ENCODE measurements at places on chromosomes 3 and 15.

DNA sequence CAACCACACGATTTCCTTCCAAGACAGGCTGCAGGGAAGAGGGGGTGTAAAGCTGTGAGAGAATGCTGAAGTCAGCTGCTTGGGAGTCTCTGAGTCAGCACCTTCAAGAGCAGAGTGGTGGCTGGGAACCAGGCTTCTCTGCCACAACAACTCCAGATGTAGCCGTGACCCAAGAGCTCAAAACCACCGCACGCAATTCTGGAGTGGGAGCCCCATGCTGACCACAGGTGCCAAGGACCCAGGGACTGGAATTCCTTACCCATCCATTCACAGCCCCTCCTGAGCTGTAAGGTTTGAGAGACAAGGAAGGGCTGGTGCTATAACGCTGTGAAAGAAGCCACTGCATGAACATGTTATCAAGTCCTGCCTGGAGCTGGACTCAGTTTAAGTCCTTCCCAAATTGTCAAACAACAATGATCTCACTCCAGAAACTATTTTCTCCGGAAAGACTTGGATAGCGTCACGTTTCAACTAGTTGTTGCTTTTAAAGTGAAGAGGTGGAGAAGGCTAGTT lies 61.4 kb downstream of the UMPS start:
- no peak for DNase-seq

GRCh38 chr3:120177707-120178306 lies 83.6 kb upstream of the GSK3B start:
- no peak for DNase-seq

DNA sequence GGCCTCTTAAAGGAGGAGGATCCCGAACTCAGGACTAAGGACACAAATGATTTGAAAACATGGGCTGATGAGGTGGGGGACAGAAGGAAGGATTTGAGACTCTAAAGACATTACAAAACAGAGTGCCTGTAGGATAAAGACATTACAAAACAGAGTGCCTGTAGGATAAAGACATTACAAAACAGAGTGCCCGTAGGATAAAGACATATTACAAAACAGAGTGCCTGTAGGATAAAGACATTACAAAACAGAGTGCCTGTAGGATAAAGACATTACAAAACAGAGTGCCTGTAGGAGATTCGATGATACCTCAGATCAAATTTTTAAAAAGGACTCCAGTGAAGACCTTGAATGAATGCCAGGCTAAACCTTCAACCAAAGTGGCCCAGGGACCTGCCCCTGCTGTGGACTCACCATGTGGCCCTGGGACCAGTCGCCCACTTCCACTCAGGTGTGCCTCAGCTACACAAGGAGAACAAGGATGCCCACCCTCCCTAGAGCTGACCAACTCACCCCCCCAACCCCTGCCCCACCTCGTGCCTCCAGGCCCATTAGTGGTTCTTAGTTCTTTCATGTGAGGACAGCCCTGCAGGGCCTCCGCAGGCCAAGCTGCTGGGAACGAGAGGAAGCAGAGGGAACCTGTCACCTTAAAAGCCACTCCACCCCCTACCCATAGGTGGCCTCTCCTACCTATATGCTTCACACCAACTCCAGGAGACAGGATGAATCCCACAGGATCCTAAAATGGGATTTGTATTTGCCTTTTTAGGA lies 59.8 kb downstream of the SH3BP5 start:
- no peak for DNase-seq

- DNase-seq: no peak
Observed at GRCh38 chr15:40063563-40064011, 24.6 kb upstream of the SRP14 start.

GRCh38 chr3:123409443-123410148 lies 39.3 kb downstream of the ADCY5 start:
- peak; percentile 28 for DNase-seq

GRCh38 chr3:502486-502885 lies 305.9 kb downstream of the CHL1 start:
- DNase-seq: no peak

DNA sequence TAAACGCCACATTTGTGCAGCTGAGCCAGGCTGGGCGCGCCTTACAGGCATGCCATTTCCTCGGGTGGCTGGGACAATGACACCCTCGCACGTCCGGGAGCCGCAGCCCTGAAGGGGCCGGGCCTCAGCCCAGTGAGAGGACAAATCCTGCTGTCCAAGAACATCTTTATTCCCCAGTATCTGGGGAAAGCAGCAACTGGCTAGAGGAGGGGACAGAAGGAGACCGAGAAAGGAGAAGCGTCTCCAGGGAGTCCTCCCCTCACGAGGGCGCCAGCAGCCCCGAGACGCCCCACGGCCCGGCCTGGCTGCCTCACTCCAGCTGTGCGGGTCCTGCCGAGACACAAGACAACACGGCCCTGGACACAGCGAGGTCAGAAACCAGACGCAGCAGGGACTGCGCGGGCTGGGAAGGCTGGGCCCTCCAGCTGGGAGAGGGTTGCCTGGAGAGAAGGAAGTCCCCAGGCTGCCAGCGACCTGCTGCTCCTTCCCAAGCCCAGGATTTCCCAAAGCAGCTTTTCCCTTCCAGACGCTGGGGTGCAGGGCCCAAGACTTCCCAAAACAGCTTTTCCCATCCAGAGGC lies 130.2 kb downstream of the CHSY1 start:
- DNase-seq: peak; percentile 8

DNA sequence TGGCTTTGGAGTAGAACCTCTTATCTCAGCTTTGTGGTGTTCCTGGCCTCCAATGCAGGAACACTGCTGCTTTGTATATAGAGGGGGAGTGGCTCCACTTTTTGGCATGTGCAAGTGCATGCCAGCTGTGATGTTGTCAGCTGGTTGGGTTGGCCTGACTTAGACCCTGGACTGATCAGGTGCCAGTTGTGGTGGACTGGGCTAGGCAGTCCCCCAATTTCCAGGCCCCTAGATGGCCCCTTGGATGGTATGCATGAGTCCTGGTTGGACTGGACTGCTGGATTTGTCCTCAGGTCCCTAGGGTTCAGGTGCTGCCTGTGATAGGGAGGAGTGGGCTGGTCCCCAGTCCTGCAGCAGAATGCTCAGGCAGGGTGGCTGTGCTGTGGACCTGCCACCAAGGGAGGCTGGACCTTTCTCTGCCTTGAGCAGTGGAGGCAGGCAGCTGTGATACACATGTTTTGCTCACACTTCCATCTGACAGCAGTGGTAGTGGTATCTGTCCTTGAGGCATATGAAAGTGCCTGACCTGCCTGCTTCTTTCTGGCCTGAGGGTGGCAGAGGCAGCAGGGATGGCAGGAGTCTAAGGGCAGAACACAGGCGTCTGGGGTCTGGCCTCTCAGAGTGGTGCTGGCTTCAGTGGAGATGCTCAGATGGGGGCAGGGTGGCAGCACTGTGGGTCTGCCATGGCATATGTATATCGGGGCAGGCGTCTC lies 74.8 kb downstream of the STXBP5L start:
- no peak for DNase-seq

GRCh38 chr3:59963676-59964075 lies 913.9 kb upstream of the CFAP20DC start:
- no peak for DNase-seq

Measured in NCI-H526 (cell line).